ENCODE measurements at places on chromosomes 12 and 14.

GRCh38 chr14:31990183-31990857, 86.8 kb upstream of the ARHGAP5 start:
- no peak for DNase-seq

DNA sequence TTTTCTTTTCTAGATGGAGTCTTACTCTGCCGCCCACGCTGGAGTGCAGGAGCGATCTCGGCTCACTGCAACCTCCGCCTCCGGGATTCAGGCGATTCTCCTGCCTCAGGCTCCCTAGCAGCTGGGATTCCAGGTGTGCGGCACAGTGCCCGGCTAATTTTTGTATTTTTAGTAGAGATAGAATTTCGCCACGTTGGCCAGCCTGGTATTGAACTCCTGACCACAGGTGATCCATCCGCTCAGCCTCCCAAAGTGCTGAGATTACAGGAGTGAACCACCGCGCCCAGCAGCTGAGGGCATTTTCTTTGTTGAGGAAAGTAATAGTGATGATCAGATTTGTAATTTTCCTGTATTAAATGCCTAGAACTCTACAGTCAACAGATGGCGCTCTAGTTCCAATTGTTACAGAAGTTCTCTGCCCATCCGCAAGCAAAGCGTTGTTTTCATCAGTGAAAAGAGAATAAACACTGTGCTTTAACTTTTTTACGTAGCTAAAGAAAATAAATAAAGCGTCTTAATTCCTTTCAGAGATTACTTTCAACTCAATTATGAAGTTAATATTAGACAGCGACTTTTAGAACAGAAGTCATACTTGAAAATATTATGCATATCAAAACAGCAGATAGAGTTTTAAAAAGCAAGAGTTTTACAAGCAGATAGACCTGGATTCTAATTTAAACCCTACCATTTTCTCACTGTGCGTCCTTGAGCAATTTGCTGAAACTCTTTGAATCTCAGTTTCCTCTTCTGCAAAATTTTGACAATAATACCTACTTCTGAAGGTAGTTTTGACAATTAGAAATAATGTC, 335.1 kb downstream of the DUSP6 start:
- DNase-seq, result peak; percentile 77

GRCh38 chr14:60768602-60769001, 34.0 kb downstream of the MNAT1 start:
- no peak for DNase-seq

DNA sequence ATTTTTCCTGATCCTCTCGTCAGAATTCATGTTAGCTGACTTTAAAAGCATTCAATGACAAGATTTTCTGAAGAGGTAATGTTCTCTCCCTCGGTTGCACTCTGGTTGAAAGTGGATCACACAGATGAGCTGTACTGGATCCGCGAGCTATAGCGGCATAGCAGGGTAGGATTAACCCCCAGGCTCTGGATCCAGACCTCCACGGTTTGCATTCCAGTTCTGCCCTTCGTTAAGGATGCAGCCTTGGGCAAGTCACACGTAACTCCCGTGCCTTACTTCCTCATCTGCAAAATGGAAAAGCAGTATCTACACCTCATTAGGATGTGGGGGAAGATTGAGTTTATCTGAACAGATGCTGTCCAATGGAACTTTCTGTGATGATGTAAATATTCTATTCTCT, 13.8 kb downstream of the CCDC92 start:
- no peak for DNase-seq

DNA sequence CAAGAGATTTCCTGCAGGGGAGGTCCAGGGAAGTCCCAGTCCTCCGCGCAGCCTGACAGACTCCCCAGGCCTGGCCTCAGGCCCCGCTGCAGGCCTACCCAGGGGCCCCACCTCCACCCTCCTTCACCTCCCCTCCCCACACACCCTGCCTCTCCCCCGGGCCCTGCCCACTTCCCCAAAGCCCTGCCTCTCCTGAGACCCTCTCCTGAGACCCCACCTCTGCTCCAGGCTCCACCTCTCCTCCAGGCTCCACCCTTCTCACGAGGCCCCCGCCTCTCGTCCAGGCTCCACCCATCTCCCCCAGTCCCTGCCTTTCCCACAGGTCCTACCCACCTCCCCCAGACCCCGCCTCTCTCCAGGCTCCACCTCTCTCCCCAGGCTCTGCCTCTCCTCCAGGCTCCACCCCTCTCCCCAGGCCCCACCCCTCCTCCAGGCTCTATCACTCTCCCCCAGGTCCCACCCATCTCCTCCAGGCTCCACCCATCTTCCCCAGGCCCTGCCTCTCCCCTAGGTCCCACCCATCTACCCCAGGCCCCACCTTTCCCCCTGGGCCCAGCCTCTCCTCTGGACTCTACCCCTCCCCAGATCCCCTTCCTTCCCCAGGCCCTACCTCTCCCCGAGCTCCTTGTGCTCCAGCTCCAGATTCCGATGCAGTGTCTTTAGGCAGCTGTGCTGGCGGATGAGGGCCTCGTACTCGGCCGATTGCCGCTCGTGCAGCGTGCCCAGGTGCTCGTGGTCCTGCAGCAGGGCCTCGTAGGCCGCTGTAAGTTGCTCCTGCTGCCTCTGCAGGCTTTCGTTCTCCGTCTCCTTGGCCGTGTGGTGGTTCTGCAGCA, 58.8 kb upstream of the GPR68 start:
- peak; percentile 91 for DNase-seq

DNA sequence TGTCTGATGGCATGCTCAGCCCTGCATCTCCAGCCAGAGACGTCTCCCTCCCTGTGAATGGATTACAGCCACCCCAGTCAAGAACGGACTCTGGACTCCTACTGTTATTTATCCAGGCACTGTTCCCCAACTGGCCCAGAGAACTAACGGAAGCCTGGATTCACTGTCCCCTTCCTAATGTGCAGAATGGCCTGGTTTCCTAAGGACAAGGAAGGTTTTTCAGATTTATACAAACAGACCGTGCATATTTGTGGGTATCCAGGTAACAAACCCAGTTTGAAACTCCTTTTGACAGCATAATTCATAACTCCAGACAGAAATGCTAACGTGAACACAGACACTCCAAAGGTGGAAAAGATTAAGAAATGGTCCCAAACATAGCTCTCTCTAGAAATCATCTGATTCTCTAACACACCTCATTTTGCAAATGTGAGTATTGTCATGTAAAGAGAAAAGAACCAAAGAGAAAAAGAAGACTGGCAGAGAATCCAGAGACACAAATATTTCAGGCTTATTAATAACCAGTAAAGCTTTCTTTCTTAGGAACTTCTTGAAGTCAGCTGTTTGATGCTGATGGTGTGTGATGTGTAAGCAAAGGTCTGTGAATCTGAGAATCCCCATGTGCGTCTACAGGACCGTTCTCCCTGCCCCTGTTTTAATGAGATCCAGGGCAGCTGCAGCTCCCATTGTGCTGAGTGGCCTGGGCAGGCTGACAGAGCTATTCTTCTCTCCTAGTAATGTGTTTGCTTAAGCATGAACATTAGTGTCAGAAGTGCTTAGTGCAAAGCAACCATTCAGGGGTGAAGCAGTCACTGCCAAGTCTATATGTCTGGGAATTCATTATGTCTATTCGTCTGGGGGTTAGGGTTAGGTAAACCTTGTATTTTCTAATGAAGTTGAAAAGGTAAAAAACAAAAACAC, 86.8 kb upstream of the HIF1A start:
- DNase-seq, result no peak

DNA sequence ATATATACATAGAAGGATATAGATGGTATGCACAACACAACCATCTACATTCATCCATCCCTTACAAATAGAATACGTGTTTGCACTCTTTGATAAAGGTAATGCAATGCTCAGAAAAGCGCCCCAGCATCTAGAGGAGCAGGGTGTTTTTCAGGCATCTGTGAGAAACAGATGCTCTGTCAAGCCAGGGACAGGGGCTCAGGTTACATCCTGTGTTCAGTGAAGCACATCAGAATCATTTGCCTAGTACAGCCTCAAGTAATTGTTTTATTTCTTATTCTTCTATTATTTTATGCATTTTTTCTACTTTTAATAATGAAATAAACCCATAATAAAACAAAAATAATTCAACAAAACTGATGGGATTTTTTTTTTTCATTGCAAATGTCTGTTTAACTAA, 50.5 kb upstream of the HIF1A start:
- DNase-seq, result no peak

DNA sequence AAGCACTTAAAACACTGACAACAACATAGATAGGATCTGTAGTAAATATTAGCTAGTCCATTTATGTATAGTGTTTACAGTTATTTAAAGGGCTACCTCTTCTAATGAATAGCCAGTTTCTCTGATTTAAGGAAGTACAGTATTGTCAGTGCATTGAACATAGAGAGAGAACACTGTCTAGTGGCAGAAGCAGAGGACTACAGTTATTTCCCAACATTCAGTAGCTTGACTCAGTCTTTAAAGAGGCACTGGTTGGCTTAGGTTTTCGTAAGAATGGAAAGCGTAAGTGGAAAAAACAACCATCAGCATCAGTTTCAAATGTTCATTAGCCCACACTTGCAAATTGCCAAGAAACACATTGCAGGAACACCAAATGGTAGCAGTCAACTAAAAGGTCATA, 125.0 kb upstream of the HMGA2 start:
- no peak for DNase-seq
